Posterior cingulate gyrus (tissue), 11 donors: ENCODE measurements at places on chromosomes 4 and X.

DNA sequence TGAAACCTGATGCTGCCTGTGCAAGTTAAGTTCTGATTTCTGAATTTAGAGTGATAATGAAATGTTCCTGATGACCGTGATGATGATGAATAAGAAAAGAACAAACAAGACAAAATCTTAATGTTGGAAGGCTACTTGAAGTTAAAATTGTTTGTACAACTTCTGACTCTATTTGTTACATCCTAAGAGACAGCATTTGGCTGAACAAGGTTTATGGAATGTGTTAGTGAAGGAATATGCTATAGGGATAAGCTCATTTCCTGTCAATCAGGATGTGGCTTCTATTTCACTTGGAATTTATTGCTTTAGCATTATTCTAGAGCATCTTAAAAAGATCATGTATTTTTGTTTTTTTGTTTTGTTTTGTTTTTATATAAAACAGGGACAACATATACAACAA is 267.5 kb downstream of the FAT4 start:
- DNase-seq: no peak

- no peak for DNase-seq
Observed at GRCh38 chrX:38112566-38112965, 106.2 kb downstream of the SYTL5 start.

DNA sequence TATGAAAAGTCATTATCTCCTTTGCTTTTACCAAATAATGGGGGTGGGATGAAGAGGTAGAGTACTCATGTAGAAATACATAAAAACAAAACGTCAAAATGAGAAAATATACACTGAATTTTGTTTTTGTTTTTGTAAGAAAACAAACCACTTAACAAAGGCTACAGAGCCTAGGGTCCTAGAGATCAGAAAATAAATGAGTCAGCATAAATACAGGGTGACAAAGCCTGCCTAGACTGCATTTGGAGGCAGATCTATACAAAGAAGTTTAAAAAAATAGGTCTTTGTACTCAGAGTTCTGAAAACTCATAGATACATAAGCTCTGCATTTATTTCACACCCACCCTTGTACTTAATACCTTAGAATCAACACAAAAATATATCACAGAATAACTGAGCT is 52.4 kb downstream of the MTMR8 start:
- DNase-seq: no peak

DNA sequence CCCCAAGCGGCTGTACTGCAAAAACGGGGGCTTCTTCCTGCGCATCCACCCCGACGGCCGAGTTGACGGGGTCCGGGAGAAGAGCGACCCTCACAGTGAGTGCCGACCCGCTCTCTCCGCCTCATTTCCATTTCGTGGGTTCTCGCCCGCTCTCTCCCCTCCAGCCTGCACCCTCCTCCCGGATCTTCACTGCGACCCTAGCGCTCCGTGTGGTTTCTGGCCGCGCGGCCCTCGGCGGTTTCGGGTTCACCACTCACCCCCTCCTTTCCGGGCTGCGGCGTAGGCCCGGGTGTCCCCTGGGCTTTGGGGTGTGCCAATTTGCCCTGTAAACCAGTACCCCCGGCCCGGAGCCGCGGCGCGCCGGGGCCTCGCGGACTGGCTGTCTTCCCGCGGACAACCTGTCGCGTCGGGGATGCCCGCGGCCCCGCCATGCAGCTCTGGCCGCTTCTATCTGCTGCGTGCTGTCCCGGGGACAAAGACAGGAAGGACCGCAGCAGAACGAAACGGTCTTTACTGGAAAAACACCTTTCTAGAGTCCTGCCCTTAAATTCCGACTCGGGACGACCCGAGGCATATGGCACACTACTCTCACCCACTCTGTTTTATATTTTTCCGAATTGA is 737 bp downstream of the FGF2 start:
- DNase-seq: peak; percentile 27

DNA sequence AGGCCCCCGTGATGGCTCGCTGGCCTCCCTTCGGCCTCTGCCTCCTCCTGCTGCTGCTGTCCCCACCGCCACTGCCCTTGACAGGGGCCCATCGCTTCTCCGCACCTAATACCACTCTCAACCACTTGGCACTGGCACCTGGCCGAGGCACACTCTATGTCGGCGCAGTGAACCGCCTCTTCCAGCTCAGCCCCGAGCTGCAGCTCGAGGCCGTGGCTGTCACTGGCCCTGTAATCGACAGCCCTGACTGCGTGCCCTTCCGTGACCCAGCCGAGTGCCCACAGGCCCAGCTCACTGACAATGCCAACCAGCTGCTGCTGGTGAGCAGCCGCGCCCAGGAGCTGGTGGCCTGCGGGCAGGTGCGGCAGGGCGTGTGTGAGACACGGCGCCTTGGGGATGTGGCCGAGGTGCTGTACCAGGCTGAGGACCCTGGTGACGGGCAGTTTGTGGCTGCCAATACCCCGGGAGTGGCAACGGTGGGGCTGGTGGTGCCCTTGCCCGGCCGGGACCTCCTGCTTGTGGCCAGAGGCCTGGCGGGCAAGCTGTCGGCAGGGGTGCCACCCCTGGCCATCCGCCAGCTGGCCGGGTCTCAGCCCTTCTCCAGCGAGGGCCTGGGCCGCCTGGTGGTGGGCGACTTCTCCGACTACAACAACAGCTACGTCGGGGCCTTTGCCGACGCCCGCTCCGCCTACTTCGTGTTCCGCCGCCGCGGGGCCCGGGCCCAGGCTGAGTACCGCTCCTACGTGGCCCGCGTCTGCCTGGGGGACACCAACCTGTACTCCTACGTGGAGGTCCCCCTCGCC is 3.0 kb downstream of the PLXNB3 start:
- peak; percentile 86 for DNase-seq

DNA sequence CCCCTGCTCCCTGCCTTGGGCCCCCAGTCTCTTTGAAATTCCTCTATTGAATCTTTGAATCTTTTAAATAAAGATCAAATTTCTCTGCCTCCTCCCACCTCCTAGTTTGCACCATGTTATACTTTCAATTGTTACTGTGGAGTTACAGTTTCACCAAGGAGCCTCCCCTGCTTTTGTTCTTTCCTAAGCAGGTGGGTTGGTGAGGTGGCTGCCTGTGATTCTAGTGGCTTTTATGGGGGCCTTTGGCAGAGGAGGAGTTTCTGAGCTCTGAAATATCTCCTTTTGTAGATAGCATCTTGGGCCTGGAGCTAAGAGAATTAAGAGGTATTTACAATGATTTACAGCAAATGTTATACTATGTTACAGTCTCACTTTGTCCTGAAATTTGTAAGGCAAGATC is 133.8 kb upstream of the STX18 start:
- no peak for DNase-seq

DNA sequence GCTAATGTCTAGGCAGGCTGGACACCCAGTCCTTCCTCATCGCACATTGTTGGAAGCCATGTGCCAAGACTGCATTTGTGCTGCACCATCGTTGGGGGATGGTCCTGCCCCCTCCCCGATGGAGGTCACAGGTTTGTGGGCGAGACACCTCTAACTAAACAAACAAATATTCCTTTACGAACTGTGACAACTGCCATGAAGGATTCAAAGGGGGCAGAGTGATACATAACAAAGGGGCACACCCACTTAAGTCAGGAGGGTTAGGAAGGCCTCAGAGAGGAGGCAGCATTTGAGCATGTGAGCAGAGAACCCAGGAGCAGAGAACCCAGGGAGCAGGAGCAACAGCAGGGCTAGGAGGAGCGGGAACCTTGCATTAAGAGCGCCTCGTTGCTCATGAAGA is 37.1 kb downstream of the TRIM2 start:
- no peak for DNase-seq

- no peak for DNase-seq
Observed at GRCh38 chr4:175871774-175872405, 59.8 kb upstream of the GPM6A start.

GRCh38 chr4:104472766-104473165 is 21.9 kb downstream of the CXXC4 start:
- no peak for DNase-seq

GRCh38 chr4:138650929-138651448 is 364.6 kb upstream of the NOCT start:
- DNase-seq: no peak

- no peak for DNase-seq
Observed at GRCh38 chrX:1462596-1463251, 10.0 kb upstream of the ASMTL start.

GRCh38 chr4:63937961-63938360 is 471.3 kb downstream of the TECRL start:
- no peak for DNase-seq

- DNase-seq: peak; percentile 61
Observed at GRCh38 chr4:7031558-7032449, 11.4 kb upstream of the TADA2B start.

DNA sequence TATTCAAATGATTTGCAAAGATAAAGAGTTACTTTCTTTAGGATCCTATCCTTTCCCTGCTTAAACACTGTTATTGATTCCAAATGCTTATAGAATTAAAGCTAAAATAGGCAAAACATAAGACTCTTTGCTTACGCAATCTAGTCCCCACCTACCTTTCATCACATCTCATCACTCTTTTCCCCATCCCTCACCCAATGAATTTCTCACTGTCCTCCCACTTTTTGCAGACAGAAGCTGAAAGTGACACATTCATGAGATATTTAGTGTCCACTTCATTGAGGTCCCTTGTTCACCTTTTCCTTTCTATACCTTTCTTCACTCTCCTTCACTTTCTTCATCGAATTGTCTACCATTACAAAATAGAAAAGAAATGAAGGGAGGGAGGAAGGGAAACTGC is 424 bp downstream of the SATL1 start:
- no peak for DNase-seq

GRCh38 chrX:40827331-40827730 is 92.0 kb upstream of the MED14 start:
- DNase-seq: no peak

DNA sequence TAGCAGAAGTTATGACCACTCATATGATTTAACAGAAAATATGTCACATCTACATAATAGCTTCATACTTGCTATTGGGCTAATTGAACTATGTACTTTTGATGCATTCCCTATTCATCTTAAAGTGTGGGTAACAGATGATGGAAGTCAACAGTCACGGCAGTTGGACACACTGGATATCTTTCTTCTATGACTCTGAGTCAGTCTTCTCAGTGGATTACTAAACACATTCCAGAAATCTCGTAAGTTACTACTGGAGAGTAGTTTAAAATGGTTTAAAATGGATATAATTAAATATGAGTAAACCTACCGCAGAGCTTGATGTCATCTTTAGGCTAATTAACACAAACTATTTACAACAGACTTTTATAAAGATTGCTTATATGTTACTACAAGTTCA is 30.1 kb upstream of the CFAP299 start:
- DNase-seq: no peak

- DNase-seq: no peak
Observed at GRCh38 chr4:138599965-138600364, 357.8 kb upstream of the SLC7A11 start.

DNA sequence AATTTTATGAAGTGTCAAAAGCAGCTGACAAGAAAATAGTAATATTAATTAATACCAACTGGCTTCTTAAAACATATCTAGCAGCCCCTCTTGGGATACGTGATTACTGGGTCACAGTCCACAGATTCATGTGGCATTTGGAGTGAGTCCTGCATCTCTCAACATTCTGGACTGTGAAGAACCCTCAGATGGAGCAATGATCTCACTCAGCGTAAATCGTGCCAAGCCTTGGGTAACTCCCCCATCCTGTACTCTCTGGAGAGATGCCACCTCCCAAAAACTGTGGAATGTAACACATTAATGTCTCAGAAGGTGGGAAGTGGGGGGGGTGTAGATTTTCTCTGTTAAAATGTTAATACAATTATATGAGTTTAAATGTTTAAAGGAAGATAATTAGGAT is 118.2 kb upstream of the IQCM start:
- no peak for DNase-seq

- peak; percentile 46 for DNase-seq
Observed at GRCh38 chr4:153221783-153222706, 17.8 kb downstream of the TRIM2 start.

- DNase-seq: no peak
Observed at GRCh38 chr4:36392024-36392423, 110.6 kb downstream of the DTHD1 start.

GRCh38 chrX:130726661-130727060 is 176.3 kb downstream of the ENOX2 start:
- no peak for DNase-seq

DNA sequence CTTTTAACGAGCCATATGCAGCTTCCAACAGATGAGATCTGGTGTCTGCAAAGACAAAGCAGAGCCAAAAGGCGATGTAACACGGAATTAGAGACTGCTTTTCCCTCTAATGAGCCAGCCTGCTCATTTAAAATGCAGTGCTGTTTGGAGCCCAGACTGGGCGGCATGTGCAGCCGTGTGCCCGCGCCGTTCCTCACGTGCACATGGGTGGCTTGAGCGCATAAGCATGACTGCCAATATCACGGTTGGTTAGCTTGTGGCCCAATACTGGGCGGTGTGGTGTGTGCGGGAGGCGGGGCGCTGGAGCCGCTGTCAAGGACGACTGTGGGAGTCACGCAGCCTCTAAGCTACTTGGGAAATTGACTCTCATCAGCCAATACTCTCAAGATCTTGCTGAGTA is 87.0 kb upstream of the SCOC start:
- DNase-seq: peak; percentile 95

- no peak for DNase-seq
Observed at GRCh38 chr4:47533689-47534347, 48.7 kb downstream of the ATP10D start.

- DNase-seq: no peak
Observed at GRCh38 chr4:106615961-106616360, 247.4 kb upstream of the GIMD1 start.

DNA sequence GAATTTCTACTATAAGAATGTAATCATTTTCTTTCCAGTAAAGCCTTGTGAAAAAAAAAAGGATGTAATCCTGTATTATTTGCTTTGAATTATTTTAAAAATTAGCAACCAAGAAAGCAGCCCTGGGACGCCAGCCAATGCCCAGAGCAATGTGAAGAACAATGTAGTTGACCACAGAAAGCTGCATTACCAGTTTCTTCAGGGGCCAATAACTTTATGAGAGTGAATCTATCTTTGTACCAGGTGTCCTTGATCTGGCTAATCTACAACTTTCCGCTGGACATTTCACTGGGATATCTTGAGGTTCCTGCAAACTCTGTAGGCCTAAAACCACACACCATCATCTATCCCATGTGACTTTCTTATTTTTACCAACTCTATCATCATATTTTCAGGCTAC is 7.6 kb upstream of the KLHL2 start:
- DNase-seq: no peak

GRCh38 chr4:121150486-121150885 is 13.6 kb downstream of the TNIP3 start:
- no peak for DNase-seq

DNA sequence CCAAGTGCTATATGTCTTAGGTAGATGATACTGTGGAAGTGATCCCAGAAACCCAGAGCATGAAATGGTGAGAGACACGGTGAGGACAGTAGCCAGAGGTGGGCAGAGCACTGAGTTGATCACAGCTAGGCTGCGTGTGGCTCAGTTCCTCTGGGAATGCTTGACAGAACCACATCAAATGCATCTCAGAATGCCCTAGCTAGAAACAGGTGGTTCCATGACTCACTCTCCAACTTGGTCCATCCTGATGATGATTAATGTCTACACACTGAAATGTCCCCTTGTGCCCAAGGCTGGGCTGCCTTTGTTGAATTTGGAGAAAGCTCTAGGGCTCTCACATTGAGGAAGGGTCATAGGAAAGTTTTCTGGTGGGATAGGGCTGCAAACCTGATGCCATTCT is 113.6 kb downstream of the ZNF518B start:
- no peak for DNase-seq

- no peak for DNase-seq
Observed at GRCh38 chr4:127548990-127549925, 83.5 kb upstream of the INTU start.
